ENCODE measurements at places on chromosomes 7 and 10. TPM values are rescaled to one million over a fixed set of nuclear protein-coding genes. Genes with fewer than 3 reads are reported as not detected.

BHLHA15 gene
- total RNA-seq, result 0.58 TPM

ITPRID1 gene
- 0.44 TPM for total RNA-seq

TRUB1 gene
- total RNA-seq, result 20.9 TPM

FOXI2 gene
- total RNA-seq, result 0.09 TPM

ZDHHC6 gene
- total RNA-seq, result 23.4 TPM

TBL2 gene
- 37.5 TPM for total RNA-seq

MMD2 gene
- not detected for total RNA-seq

CHST12 gene
- total RNA-seq, result 5.7 TPM

EFCAB10 gene
- total RNA-seq, result not detected

RNF133 gene
- total RNA-seq, result 0.22 TPM

WIPF3 gene
- total RNA-seq, result 6.1 TPM

A1CF gene
- total RNA-seq, result not detected

SPRN gene
- 0.53 TPM for total RNA-seq

CYP3A4 gene
- 0.04 TPM for total RNA-seq

PTPN12 gene
- total RNA-seq, result 34.9 TPM

GNAI1 gene
- 37.2 TPM for total RNA-seq

PALD1 gene
- total RNA-seq, result 15.9 TPM

GRID2IP gene
- total RNA-seq, result 0.09 TPM

Measured in muscle of leg (tissue), 16 donors.